ENCODE measurements at places on chromosomes 12 and 14.

DNA sequence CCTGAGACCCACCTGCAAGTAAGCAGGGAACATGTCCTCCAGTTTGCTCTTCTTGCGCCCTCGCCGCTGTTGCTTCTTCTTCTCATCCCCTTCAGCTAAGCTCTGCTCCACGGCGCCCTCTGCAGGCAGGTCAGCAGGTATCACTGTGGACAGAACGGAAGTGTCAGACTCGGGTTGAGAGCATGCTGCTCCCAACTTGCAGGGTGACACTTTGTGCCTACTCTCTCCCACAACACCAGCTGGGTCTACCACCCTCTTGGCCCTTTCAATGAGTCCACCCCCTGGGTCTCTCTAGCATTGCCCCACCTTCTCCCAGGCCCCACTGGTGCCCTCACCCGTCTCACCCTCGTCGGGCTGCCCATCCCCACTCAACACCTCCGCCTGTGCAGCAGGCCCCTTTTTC is 16.7 kb downstream of the KMT2D start:
- DNase-seq, result no peak

DNA sequence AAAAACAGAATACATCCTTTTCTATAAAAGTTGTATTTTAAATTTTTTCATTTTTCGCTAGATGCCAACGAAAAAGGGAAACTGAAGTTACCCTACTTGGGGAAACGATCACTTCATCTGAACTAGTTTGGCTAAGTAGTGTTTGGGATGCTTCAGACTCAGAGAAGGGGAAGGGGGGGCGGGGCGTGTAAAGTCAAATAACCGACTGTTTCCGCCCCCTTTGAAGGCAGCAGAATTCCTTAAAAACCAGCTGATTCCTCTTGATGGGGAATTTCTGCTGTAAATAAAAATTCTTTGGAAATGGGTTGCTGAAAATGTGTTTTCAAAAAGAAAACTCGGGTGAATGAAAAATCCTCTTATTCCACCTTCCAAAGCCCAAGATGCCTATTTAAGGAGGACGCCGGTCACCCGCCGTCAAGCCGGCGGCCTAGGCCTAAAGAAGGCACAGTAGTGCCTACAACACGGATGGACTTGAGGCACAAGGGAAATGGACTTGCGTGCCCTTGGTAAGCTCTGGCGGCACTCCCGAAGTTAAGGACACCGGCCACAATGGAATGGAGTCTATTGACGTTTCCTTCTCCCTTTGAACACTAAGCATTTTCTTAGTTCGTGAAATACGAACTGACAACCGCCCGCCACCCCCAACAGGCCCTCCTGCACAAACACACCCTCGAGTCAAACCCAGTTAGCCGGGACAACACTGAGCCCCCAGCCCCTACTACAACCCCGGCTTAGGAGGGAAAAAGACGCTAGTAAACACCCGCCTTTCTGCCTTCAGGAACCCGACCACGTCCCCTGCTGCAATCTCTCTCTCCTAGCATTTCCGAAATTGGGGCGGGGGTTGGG is 1.9 kb downstream of the ATXN2 start:
- no peak for DNase-seq

DNA sequence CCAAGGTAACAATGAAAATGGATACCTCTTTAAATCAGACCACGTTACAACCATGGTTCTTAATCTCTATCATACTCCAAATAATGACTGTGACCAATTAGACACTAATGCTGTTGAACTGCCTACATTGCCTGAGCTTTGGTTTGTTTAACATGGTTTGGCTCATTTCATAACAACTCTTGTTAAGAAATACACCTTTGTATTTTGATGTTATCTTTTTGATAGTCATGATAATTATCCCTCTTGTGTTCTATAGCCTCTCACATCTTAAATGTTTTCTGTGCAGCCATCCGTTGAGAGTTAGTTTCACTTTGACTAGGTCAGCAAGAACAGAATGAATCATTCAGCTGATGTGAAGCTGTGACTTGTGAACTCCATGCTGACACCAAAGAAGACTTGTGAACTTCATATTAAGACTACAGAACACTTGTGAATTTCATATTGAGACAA is 75.5 kb upstream of the RERGL start:
- no peak for DNase-seq

DNA sequence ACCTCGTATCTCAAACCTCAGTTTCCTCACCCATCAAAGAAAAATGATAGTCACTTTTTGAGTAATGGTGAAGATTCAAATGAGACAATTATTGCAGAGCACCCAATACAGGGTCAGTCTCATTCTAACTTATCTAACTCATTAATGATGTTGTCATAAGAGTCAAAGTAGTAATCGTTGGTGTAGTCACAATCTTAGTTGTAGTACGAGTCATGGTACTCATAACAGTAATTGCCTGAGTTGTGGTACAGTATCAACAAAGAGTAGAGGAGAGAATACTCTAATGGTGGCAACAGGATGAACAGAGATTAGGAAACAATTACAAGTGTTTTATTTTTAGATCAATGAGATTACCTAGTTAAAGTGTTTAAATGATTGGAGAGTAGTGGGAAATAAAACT is 93.6 kb upstream of the TMTC2 start:
- no peak for DNase-seq

DNA sequence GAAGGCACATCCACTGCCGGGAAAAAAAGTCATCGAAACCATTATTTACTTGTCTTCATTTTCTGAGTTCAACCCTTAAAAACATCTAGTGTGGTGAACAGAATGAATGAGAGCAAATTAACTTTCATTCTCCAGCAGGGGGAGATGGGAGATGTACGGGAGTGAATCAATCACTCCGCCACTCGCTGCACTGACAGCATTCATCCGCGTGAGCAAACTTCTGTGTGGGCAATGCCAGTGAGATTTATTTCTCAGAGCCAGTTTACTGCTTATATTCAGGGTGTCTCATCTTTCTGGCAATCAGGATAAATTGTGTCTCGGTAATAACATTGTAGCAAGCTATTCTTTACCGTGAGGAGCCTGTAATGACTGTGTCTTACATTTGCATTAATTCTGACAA is 463.6 kb upstream of the MIS18BP1 start:
- no peak for DNase-seq

DNA sequence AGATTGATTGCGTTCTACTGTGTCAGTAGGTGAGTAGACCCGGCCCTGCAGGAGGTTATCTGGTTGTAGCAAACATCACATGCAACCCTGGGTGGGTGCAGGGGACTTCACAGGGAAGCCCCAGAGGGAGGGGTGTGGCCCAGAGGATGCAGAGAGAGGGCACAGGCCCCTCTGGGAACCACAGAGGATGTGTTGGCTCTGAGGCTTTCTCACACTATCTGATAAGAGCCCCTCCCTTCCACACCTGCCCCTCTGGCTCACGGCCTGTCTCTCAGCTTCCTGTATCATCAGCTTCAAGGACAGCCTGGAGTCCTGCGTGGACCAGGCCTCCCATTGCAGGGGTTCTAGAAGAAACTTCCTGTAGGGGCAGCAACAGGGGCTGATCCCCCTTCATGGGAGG is 101.9 kb downstream of the RIN3 start:
- no peak for DNase-seq

GRCh38 chr14:73422515-73422914 is 35.8 kb downstream of the NUMB start:
- DNase-seq, result no peak

GRCh38 chr12:108886873-108887629 is 7.2 kb downstream of the DAO start:
- DNase-seq, result no peak

- DNase-seq, result no peak
Observed at GRCh38 chr14:61608245-61609165, 86.8 kb upstream of the HIF1A start.

DNA sequence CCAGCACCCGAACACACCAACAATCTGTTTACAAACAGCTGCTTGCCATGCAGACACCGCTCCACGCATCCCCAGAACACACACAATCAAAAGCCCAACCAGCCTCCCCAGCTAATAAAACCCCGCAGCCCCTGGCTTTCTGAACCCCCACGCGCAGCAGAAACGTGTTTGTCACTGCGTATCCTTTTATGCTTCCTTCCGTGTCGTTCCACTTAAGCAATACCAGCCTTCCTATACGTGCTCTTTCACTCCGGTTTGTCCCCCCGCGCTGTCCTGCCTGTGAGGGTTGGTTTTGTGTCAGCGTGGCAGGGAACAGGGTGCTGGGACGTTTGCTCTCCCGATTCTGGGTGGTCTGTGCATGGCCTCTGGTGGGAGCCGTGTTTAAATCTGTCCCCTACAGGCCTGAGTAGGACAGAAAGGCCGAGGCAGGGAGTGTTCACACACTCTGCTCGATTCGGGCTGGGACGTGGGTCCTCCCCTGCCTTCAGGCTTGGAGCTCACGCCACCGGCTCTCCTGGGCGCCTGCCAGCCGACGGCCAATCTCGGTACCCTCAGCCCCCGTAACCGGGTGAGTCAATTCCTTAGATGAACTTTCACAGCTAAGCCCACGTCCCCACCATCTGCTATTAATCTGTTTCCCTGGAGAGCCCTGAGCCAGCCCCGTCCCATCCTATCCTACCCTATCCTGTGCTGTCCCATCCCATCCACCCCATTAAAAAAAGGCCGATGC is 60.0 kb downstream of the NOC4L start:
- no peak for DNase-seq

GRCh38 chr14:85909581-85909980 is 379.6 kb downstream of the FLRT2 start:
- no peak for DNase-seq

GRCh38 chr14:102717276-102717675 is 60.0 kb upstream of the TRAF3 start:
- DNase-seq, result no peak

DNA sequence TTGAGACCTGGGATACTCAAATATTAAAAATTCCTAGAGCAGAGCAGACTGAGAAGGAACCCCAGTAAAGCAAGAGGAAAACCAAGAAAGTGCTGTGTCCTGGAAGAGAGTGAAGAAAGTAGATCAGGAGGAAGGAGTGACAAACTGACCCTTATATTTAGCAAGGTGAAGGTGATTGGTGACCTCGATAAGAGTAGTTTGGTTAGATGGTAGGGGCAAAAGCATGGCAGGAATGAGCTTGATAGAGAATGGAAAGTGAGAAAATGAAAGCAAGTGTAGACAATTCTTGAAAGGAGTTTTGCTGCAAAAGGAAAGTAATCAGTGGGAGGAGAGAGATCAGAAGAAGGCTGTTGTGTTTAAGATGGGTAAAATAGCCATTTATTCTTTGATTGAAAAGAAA is 51.1 kb downstream of the RASSF8 start:
- no peak for DNase-seq

GRCh38 chr14:61564618-61565091 is 130.7 kb upstream of the HIF1A start:
- peak; percentile 96 for DNase-seq

- no peak for DNase-seq
Observed at GRCh38 chr12:99267038-99267437, 380.5 kb upstream of the GARIN6 start.

DNA sequence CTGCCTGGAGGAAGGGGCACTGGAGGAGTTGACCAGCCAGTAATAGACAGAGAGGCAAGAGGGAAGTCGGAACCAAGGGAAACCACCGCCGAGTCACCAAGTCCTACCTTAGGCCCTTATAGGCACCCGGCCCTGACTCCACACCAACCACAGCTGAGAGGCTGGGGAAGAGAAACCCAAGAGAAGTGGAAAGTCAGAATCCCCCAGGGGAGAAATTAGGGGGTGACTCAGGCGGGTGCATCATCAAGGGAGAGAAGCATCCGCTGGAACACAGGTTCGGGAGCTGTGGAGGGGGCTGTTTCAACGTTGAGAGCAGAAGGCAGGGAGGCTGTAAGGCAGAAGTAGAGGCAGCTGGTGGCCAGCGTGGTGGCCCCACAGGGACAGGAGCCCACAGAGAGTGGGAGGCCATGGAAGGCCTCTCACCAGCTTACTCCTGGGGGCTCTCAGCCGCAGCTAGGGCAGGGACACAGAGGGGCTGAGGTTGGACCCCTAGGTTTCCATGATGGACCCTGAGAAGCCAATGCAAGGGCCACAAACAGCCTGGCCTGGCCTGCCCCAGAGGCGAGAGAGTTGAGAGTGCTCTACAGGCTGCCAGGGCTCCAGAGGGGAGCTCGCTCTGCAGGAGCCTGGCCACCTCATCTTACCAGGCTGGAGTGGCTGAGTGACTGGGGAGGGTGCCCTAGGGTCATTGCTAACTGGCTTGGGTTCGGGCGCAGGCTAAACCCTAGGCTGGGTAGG is 1.4 kb upstream of the TRMT61A start:
- no peak for DNase-seq

DNA sequence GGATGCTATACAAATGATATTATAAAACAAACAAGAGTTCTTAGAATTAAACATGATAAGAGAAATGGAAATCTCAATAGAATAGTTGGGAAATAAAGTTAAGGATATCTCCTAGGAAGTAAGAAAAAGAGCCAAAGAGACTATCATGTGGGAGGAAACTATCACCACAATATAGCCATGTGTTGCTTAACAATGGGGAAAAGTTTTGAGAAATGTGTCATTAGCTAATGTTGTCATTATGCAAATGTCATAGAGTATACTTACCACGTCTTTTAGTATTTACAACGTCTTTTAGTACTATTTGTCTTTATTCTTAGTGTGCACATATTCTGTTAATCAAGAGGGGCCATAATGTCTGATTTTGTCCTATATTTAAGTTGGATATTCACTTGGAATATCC is 58.7 kb downstream of the ZNF641 start:
- DNase-seq, result no peak

DNA sequence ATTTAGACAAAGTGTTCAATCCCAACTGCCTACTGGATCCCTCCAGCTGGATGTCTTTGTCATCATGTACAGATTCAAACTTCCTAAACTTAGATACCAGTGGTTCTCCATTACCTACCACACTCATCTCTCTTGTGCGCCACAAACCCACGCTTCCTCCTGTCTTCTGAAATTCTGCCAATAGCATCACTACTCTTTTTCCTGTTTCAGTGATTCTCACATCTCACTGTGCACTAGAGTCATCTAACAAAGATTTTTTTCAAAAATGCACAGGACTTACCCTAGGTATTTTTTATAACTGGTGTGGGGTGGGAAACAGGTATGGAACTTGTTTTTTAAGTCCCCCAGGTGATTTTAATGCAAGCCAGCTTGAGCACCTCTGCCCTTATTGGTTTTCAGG is 5.9 kb downstream of the PSMB5 start:
- DNase-seq, result no peak

DNA sequence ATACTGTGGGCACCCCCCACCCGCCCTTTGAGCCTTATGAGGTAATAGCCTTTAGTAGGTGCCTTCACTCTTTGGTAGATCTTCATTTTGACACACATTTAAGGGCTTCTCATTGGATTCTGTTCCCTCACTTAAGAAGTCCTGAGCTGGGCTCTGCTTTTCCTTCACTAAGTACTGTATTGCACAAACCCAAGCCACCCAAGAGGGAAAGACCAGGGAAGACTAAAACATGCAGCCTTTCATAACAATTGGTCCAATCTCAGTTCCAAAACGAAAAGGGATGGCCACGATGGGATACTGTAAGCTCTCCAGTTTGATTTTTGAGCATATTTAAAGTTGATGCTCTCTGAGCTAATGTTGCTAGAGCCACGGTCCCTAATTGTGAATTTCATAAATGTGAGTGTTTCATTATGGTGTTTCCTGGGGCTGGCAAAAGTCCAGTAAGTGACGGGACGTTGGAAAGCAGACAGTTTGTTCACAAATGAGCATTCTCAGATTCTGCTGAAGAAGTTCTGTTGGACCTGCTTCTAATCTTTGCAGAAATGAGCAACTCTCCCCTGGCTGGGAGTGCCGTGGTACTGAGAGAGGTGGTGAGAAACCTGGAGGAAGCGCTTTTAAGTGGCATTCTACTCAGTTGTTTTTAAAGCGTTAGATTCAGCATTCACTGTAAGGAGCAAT is 9.4 kb downstream of the SSPN start:
- DNase-seq, result no peak

- no peak for DNase-seq
Observed at GRCh38 chr12:42284157-42284556, 41.7 kb downstream of the ZCRB1 start.

Data from fibroblast of skin of left biceps (primary cell).